Ureter (tissue), 1 donor: ENCODE measurements at places on chromosomes 1 and 21.

- DNase-seq = no peak
Observed at GRCh38 chr1:220826729-220827128, 40.0 kb downstream of the MTARC1 start.

- no peak for DNase-seq
Observed at GRCh38 chr1:42142894-42143675, 10.1 kb upstream of the GUCA2B start.

DNA sequence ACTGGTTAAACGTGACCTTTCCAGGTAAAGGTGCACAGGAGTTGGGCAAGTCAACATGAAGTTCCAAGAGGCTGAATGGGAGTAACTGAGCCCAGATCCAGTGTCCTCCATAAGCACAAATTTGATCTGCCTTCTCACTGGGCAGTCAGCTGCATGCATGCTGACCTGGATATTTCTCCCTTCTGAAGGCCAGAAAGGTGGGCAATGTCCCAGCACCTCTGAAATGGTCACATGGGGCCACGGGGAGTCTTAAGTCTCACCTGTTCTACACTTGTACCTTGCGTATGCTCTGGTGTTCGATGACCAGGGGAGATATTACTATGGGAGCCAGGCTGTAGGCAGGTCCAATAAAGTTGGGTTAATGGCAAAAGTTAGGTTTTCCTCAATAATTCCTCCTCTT is 240.2 kb downstream of the SIPA1L2 start:
- DNase-seq = no peak

GRCh38 chr1:93851327-93851712 is 27.7 kb downstream of the DNTTIP2 start:
- DNase-seq = no peak

DNA sequence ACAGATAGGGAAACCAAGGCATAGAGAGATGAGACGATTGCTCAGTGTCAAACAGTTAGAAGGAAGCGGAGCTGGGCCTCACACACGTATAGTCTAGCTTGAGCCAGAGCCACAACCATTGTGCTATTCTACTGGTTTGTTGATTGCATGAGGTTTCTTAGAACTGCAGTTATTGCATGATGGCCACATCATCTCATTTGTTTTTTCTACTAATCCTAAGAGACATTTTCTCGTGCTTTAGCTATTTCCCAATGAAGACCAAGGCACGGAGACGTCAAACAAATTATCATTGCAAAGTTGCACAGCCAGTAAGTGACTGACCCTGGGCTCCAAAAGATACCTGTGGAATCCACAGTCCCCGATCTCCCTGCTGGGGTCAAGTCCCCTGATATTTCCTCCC is 25.1 kb upstream of the ZNF362 start:
- no peak for DNase-seq

GRCh38 chr1:24323281-24323680 is 4.1 kb downstream of the GRHL3 start:
- no peak for DNase-seq

DNA sequence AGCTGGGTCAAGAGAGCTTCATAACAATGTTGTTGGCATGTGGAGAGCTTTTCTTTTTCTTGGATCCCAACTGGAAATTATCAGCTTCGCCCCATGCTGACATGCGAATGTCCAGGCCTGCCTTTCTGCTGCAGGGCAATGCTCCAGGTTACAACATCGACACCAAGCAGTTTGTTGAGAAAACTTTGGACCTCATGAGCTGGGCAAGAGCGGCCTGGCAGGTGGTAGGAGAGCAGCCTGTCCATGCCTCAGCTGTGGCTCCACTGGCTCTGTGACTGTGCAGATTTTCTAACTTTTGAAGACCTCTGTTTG is 41.4 kb downstream of the MTARC1 start:
- no peak for DNase-seq

DNA sequence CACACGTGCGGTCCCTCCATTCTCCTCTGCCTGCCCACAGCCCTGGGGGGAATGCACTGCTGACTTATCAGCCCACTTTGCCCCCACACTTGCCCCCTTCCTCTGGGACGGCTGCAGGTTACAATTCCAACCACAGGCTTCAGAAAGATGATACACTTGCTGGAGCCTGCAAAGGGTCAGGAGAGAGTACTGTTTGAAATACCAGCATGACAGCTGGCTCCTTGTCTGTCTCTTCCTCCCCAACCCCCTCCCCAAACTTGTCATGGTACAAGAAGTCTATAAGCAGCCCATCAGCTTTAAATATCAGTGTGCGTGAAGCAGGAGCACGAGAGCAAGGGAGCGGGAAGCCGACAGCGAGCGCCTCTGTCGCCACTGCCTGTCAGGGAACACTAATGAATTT is 62.4 kb downstream of the ERI3 start:
- no peak for DNase-seq

DNA sequence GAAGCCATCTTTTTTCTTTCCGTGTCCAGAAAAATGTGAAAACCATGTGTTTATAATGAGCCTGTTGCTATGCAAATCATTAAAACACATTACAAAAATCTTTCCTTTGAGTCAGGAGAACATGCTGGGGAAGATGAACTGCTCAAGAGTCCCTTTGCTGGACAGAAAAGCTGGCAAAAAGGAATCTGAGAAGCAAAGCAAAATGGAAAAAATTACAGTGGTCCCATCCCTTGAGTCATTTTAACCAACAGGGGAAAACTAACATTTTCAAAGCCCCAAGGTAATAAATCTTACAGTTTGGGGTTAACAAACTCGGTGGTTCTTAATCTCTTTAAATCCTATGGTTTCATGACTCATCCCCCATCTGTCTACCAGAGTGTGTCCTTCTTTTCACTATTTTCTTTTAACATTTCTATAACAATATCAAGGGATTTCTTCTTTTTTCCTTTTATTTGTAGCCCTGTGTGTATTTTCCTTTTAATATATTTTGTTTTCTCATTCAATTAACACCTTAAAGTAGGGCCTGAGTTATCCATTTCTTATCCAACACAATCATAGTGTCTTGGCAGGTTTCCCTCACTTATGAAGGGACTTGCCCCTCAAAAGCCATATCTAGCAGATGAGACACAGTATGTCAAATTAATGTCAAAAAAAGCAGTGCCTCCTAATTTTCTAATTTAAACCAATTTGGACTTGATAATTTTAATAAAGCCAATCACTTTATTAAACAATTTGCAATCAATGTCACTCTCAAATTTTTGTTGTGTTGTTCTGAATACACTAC is 105.4 kb downstream of the PTPN14 start:
- no peak for DNase-seq

DNA sequence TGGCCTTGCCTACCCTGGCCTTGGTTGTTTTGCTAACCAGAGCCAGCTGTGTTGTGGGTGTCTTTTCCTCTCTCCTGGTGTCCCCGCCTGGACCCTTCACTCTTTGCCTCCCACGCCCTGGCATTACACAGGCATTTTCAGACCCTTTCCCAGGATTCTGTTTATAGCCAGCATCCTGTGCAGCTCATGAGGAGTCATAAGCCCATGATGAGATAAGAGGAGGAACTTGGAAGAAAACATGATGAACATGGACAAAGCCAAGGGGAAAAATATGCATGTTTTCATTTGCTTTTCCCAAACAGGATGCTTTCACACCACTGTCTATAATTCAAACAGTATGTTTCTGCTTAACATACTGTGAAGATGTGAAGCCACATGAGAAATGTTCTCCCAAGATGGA is 18.7 kb upstream of the WARS2 start:
- no peak for DNase-seq

- peak; percentile 68 for DNase-seq
Observed at GRCh38 chr1:28208818-28209441, 23.9 kb downstream of the DNAJC8 start.

DNA sequence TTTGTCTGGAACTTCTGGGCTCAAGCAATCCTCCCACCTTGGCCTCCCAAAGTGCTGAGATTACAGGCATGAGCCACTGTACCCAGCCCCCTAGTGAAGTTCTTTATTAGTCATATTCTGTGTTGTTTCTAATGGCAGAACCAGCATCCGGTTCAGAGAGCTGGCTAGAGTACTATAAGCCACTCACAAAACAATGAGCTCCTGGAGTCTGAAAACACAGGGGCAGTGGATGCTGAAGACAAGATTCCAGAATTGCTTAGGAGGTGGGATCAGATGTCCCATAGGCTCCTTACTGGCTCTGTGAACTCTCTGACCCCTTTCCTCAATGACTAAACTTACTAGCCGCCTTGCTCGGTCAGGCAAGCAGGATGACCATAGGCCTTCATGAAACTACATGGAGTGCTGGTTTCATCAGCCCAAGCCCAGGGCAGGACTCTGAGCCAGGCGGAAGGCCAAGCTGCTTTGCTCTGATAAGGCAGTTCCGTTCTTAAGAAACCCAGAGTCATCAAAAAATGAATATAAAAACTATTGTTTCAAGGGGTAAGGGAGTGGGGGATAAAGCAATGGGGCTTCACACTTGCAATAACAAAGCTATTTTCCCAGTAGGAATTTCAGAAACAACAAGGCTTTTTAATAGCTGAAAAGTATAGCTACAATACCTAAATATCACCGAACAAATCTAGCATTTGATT is 8.1 kb downstream of the MTHFR start:
- DNase-seq = no peak

DNA sequence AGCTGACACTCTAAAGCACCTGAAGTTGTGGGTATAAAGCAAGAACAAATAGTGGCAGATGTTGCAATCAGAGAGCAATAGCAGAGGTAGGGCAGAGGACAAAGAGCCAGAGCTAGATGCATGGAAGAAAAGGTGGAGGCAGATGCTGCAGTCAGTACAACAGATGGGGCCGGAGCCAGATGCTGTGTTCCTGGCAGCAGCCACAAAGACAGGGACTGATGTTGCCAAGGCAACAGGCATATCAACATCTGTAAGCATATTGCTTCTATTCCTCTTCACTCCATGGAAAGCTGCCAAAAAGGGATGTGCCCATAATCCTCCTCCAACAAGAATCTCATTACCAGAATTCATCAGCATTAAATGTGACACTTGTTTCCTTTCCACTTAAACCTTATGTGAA is 108.0 kb downstream of the TNNI3K start:
- DNase-seq = peak; percentile 41

GRCh38 chr1:160208557-160209320 is 3.6 kb downstream of the PEA15 start:
- DNase-seq = no peak

- DNase-seq = no peak
Observed at GRCh38 chr1:221337106-221337505, 404.8 kb downstream of the DUSP10 start.

- DNase-seq = no peak
Observed at GRCh38 chr1:199815947-199816346, 211.6 kb upstream of the NR5A2 start.

DNA sequence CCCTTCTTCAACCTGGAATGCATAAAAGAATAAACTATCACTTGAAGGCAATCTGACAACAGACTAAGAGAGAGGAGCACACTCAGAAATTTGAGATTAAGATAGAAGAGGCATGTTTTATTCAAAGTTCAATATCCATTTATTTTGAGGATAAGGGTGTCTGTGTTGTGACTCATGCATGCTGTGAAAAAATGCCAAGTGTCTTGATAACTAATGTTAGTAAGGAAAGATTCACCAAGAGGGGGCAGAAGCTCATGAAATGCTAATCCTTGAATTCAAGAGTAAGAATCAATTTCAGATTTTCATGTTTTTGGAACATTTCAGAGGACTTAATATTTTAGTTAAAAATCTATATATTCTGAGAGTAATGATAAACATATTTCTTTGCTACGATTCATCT is 94.0 kb downstream of the IFI44 start:
- DNase-seq = no peak

DNA sequence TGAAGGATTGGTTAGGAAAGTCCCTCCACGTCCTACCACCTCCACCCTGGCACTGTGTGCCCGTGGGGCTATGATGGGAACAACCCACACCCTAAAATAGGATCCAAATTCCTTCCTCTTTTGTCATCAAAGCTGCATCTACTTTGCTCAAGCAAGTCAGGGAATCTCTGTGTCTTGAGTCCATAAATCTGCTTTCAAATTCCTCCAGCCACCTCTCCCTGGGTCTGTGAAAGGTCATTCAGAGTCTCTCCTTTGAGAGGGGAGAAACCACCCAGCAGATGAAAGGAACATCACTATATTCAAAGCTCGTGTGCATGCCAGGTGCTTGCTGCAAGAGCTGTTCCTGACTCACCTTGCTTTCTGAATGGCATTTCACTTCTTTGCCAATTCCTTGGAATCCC is 243.6 kb downstream of the TM2D1 start:
- DNase-seq = no peak

GRCh38 chr1:39886757-39887231 is 3.5 kb upstream of the TRIT1 start:
- no peak for DNase-seq

DNA sequence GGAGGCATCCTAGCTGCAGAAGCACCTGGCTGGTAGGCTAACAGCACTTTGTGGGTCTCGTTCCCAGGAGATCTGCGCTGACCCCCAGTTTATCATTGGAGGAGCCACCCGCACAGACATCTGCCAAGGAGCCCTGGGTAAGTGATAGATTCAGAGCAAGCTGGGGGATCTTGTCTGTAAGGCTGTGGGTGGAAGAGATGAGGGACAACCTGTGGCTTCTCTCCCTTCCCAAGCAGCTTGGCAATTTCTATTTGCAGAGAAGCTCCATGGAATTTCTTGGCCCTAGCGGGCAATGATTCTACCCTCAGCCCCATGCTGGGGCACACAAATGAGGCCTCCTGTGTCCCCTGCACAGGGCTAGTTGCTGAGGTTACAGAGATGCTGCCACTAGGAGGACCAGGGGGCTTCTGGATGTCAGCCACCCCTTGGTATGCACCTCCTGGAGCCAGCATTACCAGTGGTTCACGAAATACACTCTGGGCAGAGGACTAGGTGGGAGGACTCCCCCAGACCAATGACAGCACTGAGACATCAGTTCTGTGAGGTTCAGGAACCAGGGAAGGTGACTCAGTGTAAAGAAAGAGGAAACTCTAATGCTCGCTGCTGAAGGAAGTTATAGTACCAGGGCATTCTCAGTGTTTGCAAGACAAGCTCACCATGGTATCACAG is 5.5 kb downstream of the CAPN2 start:
- DNase-seq = no peak

GRCh38 chr1:224698015-224698451 is 81.9 kb downstream of the CNIH3 start:
- DNase-seq = no peak

DNA sequence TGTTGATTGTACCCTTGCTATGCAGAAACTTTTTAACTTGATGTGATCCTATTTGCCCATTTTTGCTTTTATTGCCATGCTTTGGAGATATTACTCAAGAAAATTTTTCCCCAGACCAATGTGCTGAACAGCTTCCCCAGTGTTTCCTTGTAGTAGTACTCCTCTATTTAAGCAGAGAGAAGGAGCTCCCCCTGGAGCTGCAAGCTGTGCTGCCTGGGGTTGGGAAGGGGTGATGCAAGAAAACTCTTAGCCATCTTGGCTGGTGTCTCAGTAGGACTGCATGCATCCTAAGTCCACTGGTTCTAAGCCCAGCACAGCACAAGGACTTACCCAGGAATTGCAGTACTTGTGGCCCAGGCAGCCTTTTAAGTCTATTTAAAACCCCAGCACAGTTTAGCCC is 121.6 kb downstream of the NTMT2 start:
- no peak for DNase-seq

GRCh38 chr1:84090447-84091245 is 53.4 kb upstream of the PRKACB start:
- DNase-seq = no peak
